Brain (organoid and tissue), 16 donors: ENCODE measurements at places on chromosomes 16 and 17.
A peak's percentile ranks its signal among the peaks of the same experiment; 100 is the strongest.

DNA sequence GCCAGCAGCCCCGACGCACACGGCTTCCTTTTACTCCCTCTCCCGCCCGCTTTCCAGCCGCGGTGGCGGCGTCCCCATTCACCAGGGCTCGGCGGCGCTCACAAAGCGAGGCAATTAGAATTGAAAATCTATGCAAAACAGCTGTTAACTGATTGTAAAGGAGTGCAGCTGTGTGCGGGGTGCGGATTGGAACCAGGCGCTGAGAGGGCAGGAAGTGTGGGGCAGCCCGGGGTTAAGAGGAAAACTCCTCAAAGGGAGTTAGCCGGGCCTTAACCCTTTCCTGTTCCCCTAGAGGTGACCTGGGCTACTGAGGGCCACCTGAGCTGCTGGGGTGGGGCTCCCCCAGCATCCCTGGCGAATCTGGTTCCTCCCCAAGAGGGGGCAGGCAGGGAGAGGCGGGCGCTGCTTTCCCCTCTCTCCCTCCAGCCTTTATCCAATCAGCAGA, 5.8 kb upstream of the GSE1 start:
- peak; percentile 78 for DNase-seq

DNA sequence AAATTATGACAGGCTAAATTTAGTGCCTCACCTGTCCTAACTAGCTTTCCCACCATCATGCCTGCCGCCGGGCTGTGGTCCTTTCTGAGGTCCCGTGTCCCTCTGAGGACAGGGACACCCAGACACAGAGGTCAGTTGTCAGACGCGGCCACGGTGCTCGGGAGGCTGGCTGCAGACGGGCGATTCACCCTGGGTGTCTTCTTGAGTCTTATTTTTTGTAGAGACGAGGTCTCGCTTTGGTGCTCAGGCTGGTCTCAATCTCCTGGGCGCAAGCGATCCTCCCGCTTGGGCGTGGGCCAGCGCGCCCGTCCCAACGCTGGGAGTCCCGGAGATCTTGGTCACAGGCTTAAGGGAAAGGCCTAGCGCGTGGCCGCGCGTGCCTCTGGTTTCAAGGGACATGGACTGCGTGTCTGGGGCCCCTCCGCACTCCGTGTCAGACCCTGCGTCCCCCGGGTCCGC, 797 bp upstream of the RAB11FIP3 start:
- no peak for DNase-seq

- no peak for DNase-seq
These were observed 15.2 kb upstream of the RPL13 start for GRCh38 chr16:89545044-89545830.

DNA sequence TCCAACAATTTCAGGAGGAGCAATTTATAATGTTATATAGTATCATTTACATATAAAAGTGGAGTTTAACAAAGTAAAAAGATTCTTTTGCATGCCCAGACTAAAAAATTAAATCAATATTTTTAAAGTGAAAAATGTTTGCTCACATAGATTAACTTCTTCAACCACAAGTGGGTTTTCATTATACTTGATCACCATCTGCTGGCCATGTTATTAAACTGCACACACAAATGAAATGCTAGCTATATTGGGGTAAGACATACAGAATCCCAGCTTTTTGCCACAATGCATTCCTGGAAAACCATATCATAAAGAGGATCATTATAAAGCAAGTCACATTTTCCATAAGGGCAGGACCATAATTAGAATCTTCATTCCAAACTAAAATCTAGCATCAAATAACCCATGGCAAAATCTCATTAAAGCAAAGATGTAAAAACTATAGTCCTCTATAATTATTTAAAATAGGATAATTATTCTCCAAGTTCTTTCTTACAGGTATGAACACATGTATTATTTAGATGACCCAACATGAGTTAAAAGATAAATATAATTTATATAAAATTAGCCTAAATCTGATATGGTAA, 26.3 kb downstream of the CEP112 start:
- DNase-seq: peak; percentile 82

DNA sequence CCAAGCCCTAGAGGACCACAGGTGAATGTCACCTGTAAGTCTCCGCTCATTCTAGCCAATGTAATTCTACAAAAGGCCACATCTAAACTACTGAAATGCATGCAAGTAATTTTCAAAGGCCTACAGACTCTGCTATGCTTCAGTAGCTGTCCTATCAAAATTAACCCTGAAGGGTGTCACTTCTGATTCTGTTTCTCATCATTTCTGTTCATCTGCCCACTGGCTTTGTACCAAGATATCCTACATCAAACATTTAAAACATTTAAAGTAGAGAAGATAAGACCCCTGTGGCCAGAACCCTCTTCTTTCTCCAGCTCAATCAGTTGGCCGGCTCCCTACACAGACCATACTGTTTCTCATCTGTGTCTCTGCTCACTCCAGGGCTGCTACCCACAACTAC, 21.5 kb downstream of the PHF12 start:
- DNase-seq: no peak
